ENCODE measurements at places on chromosomes 12 and 14. TPM values are rescaled to one million over a fixed set of nuclear protein-coding genes. Genes with fewer than 3 reads are reported as not detected.

DNA sequence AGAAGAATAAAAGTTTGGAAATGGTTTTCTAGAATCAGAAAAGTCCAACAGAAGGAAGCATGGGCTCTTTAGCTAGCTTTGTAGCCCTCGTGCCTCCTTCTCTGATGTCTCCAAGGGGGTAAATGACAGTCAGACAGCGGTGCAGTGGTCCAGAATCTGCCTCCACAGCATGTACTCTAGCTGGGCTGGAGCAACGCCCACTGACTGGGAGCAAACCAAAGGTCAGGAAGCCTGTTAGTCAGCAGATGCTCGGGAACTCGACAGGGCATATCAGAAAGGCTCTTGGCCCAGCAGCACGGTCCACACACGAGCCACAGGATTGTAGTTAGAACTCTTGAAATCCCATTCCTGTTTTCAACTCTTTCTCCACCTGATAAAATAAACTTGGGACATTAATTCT is 164.3 kb downstream of the GRIN2B start:
- DNase-seq: no peak

DNA sequence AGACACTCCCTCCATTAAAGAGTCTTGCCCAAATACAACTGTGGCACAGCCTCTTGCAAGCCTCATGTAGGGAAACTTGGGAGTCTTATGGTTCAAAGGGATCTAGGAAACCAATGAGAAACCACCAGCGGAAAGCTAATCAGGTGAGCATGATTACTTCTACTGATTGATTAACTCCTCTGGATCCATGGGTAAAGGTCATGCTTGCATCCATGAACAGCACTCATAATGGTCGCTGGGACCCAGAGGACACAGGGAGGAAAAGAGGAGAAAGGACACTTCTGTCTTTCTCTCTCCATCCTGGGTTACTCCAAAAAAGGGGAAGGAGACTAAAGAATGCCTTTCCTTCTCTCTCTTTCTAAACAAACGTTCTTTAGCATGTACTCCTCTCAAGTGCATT is 1397.2 kb downstream of the LRFN5 start:
- DNase-seq: no peak

The GNB3 gene
- 13.3 TPM for polyA plus RNA-seq

The DCTN2 gene
- polyA plus RNA-seq: 171 TPM

- no peak for DNase-seq
Measured at GRCh38 chr12:65792724-65793123, 31.6 kb upstream of the HMGA2 start.

DNA sequence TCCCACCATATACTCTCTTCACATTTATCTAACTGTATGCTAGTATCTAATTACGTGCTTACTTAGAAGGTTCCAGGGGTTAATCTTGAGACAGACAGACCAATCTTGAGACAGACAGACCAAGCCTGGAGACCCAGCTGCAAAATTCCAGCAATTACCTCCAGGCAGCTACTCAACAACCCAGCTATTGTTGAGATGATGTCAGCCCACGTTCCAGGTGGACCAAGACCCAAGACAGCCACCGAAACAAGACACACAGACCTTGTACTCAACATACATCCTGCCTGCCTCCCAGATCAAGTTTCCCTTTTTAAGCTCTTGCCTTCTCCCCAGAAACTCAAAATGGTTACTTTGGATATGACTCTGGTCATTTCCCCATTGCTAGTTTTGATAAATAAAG is 64.9 kb upstream of the VASH1 start:
- DNase-seq: no peak

GRCh38 chr12:123384318-123384993 is 524 bp downstream of the KMT5A start:
- DNase-seq: no peak

The TTC6 gene
- polyA plus RNA-seq: 0.75 TPM

- DNase-seq: no peak
Measured at GRCh38 chr12:30925607-30926242, 823 bp upstream of the TSPAN11 start.

The RAP1B gene
- polyA plus RNA-seq: 187 TPM
